ENCODE measurements at places on chromosomes 5 and 9.

- DNase-seq, result no peak
Measured at GRCh38 chr9:135609366-135609955, 29.9 kb downstream of the GLT6D1 start.

GRCh38 chr9:128684325-128685199 is 4.5 kb upstream of the SET start:
- DNase-seq, result peak; percentile 100

DNA sequence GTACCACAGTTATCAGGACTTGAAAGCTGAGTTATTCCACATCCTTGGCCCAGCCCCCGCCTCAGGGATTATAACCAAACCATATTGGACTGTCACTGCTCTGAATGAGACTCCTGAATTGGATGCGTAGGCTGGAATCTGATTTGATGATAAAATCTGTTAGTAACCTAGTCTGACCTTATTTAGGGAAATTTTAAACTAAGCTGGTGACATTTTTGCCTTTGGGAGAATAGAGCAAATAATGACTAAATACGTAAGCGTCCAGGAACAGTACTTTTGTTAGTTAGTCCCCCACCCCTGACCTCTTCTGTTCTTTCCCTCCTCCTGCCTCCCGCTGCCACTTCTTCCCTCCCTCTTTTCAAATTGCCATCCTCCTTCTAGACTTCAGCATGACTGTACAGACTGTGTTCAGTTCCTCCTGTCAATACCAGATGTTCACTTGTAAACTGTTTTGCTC is 92.6 kb downstream of the TLE4 start:
- no peak for DNase-seq

DNA sequence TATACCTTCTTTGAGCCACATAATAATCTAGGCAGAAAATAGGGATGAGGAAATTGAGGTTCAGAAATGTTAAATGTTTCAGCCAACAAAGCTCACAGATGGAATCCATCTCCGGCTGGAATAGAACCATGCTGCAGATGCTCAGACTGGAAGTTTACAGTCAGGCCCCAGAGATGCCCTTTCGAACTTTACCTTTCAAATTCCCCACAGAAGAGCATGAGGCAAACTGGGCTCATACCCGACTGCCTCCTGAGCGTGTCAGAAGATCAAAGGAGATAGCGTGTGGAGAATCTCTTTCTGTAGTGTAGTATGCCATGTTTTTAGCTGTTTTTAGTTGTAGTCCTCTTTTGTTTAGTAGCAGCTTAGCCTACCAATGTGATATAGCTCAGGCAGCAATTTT is 72.0 kb upstream of the DAP start:
- DNase-seq, result no peak

DNA sequence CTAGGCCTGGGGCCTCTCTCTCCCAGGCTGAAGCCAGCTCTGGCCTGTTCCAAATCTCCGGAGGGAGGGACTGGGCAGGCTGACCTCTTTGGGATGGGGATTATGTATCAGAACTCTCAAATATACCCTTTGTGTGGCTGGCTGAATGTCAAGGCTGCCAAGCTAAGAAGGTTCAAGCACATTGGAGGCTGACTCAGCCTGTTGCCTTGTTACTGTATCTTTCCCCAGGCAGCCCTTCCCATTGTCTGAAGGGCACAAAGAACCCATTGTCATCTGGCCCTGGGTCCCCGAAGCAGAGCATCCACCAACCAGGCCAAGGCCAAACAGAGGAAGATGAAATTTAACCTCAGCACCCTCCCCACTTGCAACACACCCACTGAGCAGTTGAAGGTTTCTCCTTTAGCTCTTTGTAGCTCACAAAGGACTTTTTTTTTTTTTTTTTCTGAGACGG is 7.3 kb upstream of the SPARC start:
- no peak for DNase-seq

DNA sequence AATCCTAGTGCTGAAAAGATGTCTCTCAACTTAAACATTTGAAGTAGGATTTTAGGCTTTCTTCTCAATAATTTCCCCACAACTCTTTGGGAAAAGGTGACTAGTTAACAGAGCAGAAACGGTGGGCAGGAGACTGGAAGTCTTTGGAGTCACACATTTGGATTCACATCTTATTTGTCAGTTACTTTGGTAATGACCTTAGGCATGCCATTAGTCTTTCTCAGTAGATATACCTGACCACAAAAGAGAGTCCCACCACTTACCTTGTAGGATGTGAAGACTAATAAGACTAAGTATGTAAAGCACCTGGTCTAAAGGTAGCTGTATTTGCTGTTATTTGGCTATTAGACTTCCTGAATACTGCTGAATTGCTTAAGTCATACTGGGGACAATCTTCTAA is 35.4 kb downstream of the DAP start:
- no peak for DNase-seq

GRCh38 chr9:86754581-86755560 is 192.4 kb downstream of the GAS1 start:
- no peak for DNase-seq

GRCh38 chr9:108933231-108933717 is 650 bp downstream of the ELP1 start:
- DNase-seq, result peak; percentile 59

- DNase-seq, result no peak
Measured at GRCh38 chr9:35656831-35657545, 831 bp downstream of the RMRP start.

DNA sequence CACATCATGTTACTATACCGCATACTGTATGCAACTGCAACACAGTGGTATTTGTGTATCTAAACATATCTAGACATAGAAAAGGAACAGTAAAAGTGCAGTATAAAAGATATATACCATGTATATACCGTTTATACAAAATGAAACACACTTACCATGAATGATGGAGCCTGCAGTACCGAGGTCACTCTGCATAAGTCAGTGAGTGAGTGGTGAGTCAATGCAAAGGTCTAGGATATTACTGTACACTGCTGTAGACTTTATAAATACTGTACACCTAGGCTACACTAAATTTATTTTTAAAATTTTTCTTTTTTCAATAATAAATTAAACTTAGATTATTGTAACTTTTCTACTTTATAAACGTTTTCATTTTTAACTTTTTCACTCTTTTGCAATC is 29.3 kb downstream of the PRELID2 start:
- DNase-seq, result peak; percentile 49

- DNase-seq, result no peak
Measured at GRCh38 chr9:115230924-115231515, 113.1 kb upstream of the TNC start.

- DNase-seq, result no peak
Measured at GRCh38 chr5:62348723-62349481, 42.9 kb downstream of the KIF2A start.

DNA sequence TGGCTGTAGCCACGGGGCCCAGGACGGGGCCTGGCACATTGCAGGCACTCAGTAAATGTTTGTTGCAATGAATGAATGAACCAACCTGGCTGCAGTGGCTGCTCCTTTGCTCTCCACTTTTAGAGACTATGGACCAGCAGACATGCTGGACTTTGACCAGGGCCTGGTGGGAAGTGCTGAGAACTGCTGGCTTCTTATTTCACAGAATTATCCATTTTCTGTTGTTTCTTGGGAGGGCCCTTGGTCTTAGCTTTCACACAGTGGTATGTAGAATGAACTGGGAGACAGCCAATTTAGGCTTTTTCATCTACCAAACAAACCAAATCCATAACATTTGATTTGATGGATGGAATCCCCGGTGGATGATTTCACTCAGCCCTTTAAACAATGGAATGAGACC is 78.0 kb upstream of the LHFPL2 start:
- DNase-seq, result no peak

- DNase-seq, result no peak
Measured at GRCh38 chr5:89703817-89704216, 705.7 kb downstream of the CETN3 start.

GRCh38 chr9:134486143-134486591 is 155.4 kb upstream of the COL5A1 start:
- DNase-seq, result no peak

GRCh38 chr9:125902214-125902613 is 155.0 kb downstream of the PBX3 start:
- DNase-seq, result no peak

GRCh38 chr9:19446361-19446861 is 37.6 kb downstream of the ACER2 start:
- DNase-seq, result no peak

GRCh38 chr5:150153957-150154617 is 1.6 kb downstream of the PDGFRB start:
- DNase-seq, result peak; percentile 8

DNA sequence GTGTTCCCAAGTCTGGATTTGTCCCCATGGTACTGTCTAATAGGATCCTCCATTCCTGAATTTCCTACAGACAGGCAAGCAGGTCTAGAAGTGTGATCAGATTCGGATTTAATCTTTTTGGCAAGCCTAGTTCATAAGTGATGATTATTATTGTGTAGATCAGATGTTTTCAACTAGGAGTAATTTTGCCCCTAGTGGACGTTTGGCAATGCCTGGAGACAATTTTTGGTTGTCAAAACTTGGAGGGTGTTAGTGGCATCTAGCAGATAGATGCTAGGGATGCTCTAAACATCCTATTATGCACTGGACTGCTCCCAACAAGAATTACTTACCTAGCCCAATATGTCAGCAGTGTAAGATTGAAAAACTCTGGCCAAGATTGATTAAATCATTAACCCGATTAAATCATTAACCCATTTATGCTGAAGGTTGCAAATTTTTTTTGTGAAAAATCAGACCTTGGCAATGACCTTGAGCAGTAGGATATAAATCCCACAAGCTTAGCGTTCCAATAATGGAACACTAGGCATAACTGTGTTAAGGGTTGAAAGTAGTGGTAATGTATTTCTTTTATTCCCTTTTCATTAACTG is 28.2 kb downstream of the TCERG1 start:
- DNase-seq, result peak; percentile 36

DNA sequence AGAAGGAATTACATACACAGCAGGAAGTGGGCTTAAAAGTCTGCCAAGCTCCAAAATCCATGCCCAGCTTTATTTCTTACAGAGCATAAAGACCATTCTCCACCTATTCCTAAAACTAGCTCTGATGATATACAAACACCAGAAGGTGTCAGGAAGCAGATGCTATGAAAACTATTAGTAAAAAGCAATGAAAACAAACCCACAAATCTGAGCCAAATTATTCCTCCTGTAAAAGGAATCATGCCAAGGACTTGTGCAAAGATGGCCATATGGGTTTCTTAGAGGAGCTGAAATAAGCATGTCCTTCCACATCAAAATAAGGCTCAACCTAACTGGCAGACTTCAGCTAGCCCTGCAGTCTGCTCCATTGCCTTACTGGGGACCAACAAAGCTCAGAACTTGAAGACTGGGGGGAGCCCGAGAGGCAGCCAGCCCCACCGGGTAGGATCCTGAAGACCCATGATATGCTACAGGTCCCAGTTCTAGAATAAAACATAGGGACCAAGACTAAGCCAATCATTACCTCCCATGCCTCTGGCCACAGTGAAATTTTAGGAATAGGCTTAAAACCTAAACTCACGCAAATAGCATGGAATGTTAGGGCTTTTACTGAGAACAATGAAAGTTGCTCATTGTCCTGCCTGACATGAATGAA is 42.8 kb upstream of the GABRP start:
- no peak for DNase-seq

DNA sequence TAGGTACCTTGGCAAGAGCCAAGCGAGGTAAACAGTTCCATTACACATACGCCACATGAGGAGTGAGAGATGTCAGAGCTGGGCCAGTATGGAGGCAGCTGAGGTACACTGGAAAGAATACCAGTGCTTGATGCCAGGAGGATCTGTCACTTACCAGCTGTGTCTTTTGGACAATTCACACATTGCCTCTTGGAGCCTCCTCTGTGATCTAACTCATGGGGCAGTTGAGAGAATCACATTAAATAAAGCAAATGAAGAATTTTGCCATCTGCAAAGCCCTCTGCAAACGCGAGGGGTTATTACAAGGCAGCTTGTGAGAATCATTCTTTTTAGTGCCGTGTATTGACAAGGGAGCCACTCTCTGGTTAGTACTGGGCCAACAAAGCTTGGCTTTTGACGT is 429.7 kb upstream of the KLF4 start:
- no peak for DNase-seq

- DNase-seq, result peak; percentile 73
Measured at GRCh38 chr5:119578937-119579336, 50.4 kb upstream of the FAM170A start.

DNA sequence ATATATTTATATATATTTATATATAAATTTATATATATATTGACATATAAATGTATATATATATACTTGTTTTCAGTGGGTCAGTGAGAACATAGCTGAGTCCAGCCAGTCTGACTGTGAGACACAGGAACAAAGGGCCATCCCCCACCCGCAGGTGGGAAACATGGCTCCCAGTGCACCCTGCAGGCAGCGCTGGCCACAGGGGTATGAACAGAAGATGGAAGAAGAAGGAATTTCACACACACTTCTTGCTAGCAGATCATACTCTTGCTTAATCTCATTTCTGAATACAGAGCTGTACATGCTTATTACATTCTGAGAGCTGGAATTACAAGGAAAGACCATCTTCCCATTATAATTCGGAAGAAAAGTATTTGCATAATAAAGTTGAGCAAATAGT is 595.4 kb downstream of the IRX1 start:
- DNase-seq, result no peak

- no peak for DNase-seq
Measured at GRCh38 chr9:17776735-17777134, 197.9 kb downstream of the SH3GL2 start.

DNA sequence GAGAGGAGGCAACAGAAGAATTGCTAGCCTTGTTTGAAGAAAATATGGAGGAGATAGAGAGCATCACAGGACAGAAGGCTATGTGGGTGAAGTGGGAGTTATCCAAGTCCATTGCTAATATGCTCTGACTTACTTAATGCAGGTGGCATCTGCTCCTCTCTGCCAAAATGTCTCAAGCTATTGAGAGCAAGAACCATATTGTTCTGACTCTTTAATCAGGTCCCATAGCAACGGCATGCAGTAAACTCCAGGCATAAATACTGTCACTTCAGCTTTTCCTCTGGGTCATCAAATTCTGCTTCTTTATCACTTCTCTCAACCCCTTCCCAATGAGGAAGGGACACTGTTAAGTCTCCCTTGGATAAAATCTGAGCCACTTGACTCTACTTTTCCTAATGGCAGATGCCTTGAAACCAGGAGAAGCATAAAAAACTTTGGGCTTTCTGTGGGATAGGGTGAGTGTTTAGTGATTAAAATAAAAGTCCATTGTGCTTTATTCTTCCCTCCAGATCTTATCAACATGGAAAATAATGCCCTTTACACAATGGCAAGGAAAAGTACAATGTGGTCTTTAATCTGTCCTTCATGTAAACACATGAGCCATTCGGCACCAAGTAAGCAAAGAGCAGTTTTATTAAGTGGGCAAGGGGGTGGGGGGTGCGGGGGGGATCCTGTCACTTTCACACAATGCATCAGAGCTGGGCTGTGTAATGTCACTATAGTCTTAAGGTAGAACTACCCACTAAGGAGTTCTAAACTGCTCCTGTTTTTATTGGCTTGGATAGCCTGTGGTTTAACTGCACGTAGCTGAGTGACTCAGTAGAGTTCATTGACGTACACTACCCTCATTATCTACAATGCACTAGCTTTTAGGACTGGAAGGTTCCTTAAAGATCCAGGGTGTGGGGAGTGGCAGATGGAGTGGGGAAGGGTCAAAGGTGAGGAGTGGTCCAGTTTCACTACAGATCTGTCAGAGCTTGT is 71.0 kb upstream of the TARS1 start:
- DNase-seq, result no peak

GRCh38 chr9:33124046-33124445 is 43.1 kb downstream of the B4GALT1 start:
- no peak for DNase-seq

GRCh38 chr9:126794441-126794840 is 10.4 kb upstream of the ZBTB43 start:
- no peak for DNase-seq
